ENCODE measurements at places on chromosomes 11 and 22. TPM values are rescaled to one million over a fixed set of nuclear protein-coding genes. Genes with fewer than 3 reads are reported as not detected.

Gene LIPT2
- total RNA-seq, result 4.0 TPM

Gene F2
- total RNA-seq, result not detected

Gene SMC1B
- total RNA-seq, result not detected

Gene ZNHIT2
- total RNA-seq, result 22.7 TPM

Gene LARGE2
- 0.24 TPM for total RNA-seq

Gene OR10A4
- total RNA-seq, result not detected

Gene OR2D2
- total RNA-seq, result 0.32 TPM

Gene POU2AF2
- total RNA-seq, result not detected

Gene CHEK1
- total RNA-seq, result 26.2 TPM

Gene POU2AF1
- total RNA-seq, result not detected

Gene MEI1
- total RNA-seq, result not detected

Gene PGM2L1
- total RNA-seq, result 3.5 TPM

Gene CBLIF
- total RNA-seq, result not detected

Gene DLG2
- 1.6 TPM for total RNA-seq

Gene P4HA3
- total RNA-seq, result 95.3 TPM

Gene OR52I2
- total RNA-seq, result not detected

Gene OR2AG2
- not detected for total RNA-seq

Gene CASP5
- not detected for total RNA-seq

Gene ANGPTL5
- total RNA-seq, result not detected

Gene FAM180B
- total RNA-seq, result not detected

Gene TSSK2
- not detected for total RNA-seq

Gene SPI1
- not detected for total RNA-seq

Gene PRR33
- total RNA-seq, result not detected

Gene CXCR5
- total RNA-seq, result not detected

Gene APLNR
- total RNA-seq, result 0.65 TPM

Gene CSF2RB
- total RNA-seq, result under 0.01 TPM

Gene PHF21B
- total RNA-seq, result not detected

Gene SLC17A6
- not detected for total RNA-seq

Gene CFAP300
- total RNA-seq, result 16.8 TPM

Gene PRR5
- total RNA-seq, result 11.4 TPM

Gene PANX3
- total RNA-seq, result not detected

Gene NPAS4
- total RNA-seq, result not detected

Gene VSIG10L2
- total RNA-seq, result not detected

Gene PLEKHB1
- 0.26 TPM for total RNA-seq

Gene PDXP
- total RNA-seq, result 24.4 TPM
